ENCODE measurements at places on chromosomes 2 and 18.

DNA sequence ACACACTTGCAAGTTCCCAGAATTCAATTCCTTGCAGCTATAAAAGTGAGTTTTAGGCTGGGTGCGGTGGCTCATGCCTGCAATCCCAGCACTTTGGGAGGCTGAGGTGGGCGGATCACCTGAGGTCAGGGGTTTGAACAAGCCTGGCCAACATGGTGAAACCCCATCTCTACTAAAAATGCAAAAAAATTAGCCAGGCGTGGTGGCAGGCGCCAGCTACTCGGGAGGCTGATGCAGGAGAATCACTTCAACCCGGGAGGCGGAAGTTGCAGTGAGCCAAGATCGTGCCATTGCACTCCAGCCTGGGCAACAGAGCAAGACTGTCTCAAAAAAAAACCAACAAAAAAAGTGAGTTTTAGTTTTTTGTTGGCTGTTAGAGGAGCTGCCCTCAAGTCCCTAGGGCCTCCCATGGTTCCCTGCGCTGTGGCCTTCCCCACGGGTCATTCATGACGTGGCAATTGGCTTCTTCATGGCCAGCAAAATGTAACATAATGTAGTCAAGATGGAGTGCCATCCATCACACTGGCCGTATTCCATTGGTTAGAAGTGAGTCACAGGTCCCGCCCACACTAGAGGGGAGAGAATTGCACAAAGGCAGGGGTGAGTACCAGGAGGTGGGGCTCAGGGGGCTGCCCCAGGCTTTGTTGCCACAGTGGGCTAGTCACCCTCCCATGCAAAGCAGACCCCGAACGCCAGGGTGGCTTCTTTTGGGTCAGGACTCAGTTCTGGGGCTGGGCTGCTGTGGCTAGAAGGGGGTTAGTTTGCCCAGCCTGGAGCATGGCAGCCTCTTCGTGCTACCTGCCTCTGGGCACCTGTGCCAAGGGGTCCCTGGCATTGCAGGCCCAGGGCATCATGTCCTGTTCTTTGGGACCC, 37.7 kb upstream of the INHBB start:
- ATAC-seq = peak; percentile 17

DNA sequence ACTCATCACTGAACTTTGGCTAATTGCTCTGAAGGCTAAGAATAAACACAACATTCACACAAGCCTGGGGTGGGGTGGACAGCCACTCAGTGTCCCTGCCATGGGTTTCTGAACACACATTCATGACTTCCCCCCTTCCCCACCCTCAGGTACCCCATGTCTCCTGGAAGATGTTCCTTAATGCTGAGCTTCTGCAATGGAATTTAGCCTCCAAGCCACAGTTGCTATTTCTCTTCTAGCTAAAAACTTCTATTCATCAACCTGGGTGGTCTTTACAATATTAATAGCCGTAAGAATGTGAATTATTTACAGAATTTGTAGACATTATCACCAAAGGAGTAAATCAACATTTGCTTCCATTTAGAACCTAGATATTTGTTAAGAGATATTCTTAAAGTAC, 175.1 kb downstream of the ACKR3 start:
- no peak for ATAC-seq

DNA sequence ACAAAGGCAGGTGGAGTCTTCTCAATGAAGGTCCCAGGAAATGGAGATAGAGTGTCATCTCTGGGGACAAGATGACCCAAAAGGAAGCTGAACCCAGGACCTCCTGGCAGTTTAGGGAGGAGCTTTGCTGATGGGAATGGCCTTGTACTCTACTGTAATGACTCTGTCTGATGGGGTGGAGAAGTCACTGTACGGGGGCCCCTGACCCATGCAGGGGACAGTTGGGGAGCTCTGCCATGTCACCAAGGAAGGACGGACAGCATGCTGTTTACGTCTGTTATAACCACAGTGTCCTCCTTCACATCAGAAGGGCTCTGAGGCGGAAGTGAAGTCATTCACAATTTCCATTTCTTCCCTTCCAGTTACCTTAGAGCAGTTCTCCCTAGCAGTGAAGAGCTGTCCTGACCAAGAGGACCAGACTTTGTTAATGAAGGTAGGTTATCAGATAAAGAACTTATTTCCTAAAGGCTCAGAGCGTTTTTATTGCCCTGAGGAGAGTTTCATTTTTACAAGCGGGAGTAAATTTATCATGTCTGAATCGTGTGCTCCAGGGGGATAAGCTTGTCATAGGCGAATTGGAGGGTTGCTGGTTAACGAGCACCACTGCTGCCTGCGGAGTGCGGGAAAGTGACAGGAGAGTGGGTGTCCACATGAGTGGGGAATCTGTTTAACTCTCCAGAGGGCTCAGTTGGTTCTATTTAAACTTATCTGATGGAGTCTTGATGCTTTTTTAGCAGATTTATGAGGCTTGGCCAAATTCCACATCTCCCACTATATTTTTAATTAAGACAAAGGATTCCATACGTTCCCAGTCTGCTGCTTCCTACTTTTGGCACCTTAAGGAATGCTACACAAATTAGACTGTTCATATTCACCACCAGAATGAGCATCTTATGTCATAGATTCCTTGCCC, 71.6 kb upstream of the BCL2L11 start:
- ATAC-seq = no peak

DNA sequence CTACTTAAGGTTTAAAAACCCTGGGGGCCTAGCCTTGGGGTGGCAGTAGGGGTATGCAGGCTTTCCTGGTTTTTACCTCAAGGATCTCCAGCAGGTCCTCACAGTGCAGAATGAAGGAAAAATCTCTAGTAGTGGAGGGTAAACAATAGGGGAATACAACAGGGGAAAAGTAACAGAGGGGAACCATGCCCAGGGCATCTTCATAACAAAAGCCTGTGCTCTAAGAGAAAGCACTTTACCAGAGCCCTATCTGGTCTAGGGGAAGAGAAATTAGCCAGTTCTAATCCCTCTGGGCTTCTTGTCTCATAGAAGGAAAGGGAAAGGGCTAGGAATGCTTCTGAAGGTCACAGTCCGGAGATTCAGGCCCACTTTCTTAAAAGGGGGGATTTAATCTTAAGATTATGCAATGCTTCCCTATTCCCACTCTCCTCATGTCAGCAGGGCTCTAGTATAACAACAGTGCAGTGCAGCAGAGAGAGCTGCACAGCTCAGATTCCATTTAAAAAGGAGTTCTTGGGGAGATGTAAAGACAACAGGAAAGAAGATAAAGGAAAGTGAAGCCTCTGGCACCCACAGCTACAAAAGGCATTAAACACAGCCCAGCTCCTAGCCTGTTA, 149.0 kb upstream of the CYP1B1 start:
- ATAC-seq = no peak

DNA sequence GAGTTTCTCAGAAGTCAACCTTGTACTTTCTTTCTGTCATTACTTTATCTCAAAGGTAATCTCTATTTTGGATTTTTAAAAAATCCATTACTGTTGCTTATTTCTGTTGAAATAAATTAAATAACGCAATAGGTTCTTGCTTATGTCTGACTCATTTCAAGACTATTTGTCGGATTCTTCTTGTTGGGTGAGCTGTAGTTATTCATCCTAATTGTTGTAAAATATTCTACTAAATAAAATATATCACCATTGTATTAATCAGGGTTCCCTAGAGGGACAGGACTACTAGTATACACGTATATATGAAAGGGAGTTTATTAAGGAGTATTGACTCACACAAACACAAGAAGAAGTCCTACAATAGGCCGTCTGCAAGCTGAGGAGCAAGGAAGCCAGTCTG, 403.9 kb upstream of the CYRIA start:
- no peak for ATAC-seq

DNA sequence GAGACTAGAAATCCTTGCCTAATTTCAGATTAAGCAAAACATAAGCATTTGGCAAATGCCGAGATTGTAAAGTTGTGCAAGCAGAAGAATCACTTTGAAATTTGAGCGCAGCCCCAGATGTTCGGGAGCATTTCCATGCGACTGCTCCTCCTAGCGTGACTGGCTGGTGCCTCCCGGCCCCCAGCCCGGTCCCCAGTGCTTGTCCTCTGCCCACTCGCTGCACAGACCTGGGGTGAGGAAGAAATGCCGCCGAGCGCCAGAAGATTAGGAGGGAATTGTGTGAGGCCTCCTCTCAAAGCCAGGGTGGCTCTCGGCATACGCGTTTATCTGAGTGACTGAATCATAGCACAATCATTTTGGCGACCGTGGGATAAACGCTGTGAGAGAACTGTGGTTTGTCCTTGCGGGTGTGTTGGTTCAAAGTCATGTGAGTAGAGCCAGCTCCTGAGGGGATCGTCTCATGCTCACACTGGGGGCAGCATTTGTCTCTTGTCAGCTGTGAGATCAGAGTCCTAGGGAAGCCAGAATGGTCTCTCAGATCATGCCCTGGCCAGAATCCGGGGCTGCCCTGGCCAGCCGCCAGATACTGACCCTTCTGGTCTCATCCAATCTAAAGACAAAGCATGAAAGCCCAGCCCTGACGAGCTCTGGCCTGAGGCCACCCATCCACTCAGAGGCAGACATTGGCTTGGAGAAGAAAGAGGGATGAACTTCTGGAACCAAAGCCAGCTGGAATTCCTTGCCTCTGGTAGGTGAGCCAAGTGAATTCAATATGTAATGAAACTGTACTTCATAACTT, 189.3 kb downstream of the SH3RF3 start:
- ATAC-seq = peak; percentile 16

GRCh38 chr18:77210249-77210648, 39.4 kb upstream of the GALR1 start:
- ATAC-seq = peak; percentile 26

DNA sequence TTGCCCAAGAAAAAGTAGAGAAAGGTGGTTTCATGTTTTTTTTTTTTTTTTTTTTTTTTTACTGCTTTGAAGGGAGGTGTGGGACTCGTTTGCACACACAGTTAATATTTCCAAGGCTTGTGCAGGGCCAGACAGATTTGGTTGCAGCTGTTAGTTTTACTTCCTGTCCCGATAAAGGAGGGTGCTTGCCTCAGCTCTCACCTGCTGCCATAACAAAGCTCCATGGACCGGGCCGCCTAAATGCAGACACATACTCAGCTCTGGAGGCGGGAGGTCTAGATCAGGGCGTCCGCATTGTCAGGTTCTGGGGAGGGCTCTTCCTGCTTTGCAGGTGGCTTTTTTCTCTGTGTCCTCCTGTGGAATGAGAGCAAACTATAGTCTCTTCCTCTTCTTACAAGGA, 69.9 kb downstream of the ODC1 start:
- ATAC-seq = no peak

DNA sequence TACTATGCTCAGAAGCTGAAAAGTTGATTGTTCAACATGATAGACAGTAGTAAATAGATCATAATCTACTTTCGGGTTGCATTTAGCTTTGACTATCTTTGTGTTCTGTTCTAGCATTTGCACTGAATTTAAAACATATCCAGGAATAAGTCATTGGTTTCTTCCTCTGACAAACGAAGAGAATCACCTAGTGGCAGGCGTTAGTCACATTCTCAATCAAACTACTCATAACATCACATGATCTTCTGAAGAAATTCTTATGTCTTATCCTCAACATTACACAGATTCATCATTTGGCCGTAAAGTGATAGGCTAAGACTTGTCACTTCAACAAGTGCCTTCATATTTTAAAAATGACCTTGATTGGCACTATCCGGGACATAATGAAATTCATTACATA, 63.6 kb upstream of the TTC21B start:
- no peak for ATAC-seq

DNA sequence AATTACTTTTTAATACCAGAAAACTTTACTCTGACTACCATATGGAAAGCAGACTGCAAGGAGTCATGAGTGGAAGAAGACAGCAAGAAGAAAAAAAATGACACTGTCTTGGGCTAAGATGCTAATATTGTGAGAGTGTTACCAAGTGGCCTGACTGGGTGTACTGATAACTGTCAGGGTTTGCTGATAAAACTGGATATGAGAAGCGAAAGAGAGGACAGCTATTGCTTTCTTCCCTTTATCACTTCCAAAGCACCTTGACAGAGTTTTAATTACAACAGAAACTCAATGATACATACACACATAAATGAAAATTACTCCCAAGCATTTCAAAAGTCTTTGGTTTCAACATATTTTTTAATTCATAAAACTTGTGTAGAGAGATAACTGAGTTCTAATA, 368.5 kb downstream of the ZEB2 start:
- no peak for ATAC-seq

- peak; percentile 87 for ATAC-seq
Observed at GRCh38 chr2:55887901-55888624, 35.5 kb downstream of the EFEMP1 start.

DNA sequence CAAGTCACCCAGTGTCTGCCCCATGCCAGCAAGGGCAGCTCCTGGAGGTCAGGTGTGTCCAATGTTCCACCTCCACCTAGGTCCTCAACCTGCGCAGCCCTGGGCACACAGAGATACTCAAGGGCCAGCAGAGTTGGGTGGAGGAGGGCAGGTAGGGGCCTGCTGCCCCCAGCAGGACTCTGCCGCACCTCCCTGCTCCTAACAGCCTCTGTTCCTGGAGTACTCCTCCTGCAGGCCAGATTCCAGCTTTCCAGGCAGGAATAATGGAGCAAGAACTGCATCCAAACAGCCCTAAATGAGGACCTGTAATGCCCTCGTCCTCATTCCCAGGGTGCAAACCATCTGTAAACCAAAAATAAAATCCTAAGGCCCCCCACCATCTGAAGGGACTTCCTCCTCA, 44.4 kb upstream of the ACAA2 start:
- ATAC-seq = no peak

- no peak for ATAC-seq
Observed at GRCh38 chr18:25464227-25464626, 112.3 kb upstream of the ZNF521 start.

DNA sequence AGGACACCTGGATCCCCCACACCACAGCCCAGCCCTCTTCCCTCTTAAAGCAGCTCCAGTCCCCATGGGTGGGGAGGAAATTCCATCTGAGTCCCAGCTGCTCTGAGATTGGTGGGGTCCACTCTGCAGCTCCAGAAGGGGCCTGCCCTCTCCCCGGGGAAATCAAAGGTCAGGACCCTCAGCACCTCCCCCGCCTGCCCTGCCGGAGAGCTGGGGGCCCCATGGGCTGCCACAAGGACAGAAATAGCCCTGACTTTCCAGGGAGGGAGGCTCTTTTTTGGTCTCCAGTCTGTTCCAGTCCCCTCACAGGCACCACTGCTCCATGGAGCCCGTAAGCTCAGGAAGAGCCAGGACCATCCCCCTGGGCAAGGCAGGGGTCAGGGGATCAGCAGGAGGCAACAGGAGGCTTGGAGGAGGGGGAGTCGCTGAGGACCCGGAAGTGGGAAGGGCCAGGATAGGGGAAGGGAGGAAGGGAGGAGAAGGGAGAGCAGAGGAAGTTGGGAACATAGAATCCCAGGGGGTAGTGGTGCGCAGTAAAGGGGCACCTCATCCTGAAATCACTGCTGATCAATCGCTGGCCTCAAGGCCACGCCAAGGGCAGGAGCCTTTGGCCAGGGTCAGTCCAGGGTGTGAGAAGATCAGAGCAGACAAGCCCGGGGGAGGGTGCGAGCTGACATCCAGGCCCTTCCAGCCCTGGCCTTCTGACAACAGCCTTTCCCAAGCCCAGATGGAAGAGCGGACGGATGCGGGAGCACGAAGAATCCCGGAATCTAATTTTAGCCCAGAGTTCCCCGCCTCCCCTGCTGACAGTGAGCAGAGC, 7.6 kb downstream of the ADRA2B start:
- ATAC-seq = no peak

GRCh38 chr2:233026198-233026813, 6.2 kb upstream of the NEU2 start:
- ATAC-seq = no peak
